ENCODE measurements at places on chromosomes 5 and 9.

- DNase-seq = no peak
Observed at GRCh38 chr5:125289606-125290005, 543.2 kb upstream of the ZNF608 start.

DNA sequence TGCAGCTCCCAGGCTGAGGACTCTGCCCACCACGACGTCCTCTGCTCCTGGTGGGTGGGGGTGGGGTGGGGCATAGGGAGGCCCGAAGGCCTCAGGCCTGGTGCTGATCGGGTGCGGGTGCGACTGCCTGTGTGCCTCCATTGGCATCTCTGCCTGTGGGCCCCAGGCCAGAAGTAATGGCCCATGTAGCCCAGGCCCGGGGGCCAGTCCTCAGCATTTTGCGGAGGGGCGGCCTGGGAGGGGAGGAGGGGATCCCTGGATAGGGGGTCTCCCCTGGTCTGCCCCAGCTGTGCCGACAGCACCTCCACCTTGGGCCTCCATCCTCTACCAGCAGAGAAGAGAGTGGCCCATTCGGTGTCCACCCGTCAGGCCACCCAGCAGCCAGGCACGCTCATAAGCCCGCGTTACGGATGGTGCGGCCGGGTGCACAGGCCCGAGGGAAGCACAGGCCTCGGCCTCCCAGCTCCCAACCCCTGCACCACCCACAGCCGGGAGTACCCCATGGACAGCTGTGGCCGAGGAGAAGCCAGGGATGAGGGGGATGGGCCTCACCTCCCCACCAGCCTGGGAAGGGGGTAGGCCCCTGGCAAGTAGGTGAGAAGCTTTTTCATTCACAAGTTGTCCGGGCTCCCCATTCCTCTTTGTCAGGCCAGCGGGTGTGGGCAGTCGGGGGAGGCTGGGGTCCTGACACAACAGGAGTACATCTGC, 1.8 kb upstream of the NOTCH1 start:
- no peak for DNase-seq

DNA sequence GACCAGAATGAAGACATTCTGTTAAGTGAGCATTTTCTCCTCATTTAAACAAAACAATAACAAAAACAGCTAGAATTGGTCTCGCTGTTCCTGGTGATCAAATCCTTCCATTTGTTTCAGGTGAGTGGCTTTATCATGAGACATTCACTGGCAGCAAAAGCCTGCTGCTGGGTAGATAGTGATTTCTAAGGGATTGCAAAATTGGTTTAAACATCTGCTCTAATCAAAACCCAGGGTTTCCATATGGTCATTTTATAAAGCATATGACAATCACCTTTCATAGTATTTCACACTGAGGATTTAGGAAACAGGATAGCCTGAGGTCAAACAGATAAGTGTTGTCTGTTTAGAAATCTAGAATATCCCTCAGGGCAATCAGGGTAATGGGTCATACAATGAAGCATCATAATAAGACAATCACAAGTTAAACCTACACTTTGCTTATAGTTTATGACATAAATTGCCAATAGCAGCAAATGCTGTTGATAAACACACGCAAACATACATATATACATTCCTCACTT, 769.6 kb upstream of the C9orf72 start:
- no peak for DNase-seq

DNA sequence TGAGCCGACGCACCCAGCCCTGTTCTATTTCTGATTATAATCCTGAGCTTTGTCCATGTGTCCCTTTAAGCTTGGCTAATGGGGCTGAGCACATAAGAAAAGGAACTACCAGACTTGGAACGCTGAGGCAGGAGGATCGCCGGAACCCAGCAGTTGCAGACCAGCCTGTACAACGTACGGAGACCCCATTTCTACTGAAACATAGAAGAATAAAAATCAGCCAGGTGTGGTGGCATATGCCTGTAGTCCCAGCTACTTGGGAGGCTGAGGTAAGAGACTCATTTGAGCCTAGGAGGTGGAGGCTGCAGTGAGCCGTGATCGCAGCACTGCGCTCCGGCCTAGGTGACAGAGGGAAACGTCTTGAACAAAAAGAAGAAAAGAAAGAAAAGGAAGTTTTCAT, 22.3 kb downstream of the TRIM7 start:
- no peak for DNase-seq

DNA sequence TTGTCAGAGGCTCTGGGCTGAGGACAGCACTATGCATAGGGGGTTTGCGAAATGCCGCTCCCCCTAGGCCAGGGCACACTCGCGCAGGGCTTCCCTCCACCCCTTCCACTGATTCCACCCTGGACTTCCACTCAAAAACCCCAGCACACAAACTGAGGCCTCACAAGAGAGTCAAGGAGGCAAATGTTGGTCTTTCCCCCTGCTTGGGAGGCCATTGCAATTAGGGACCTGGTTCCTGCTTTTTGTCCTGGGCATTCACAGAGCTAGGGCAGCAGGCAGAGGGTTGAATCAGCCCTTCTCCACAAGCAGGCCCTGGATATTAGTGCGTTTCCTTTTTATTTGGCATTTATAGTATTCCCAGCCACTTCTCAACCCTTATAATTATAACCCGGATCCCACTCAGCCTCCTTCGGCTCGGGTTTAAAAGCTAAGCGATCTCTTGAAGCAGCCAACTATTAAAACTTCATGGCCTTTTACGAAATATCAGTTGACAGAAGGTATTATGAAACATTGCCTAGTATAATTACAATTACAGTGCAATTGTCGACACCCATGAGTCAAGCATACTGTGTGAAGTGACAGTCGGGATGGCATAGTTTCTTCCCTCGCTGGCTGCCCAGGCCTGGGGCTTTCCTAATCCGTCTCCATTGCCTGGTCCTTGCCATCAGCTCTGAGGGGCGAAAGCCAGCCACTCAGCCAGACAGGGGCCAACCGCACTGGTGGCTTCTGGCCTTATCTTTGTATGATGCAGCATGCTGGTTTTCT, 285.5 kb upstream of the MAP3K1 start:
- no peak for DNase-seq

DNA sequence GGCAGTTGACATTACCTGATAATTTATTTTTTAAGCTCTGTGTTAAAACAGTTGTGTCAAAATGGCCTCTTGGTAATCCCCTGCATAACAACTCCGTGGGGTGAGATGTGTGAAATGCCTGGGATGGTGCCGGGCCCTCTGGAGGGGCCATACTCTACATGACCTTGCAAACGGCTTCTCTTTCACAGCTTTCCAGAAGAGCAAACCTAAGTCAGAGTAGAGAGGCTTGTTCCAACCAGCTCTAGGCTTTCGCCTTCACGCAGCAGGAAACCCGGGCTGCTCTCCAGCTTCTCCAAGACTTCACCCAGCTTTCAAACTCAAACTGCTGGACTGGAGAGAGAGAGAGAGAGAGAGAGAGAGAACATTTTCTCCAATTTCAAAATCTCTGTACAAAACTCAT, 120.1 kb downstream of the SNX18 start:
- peak; percentile 19 for DNase-seq

DNA sequence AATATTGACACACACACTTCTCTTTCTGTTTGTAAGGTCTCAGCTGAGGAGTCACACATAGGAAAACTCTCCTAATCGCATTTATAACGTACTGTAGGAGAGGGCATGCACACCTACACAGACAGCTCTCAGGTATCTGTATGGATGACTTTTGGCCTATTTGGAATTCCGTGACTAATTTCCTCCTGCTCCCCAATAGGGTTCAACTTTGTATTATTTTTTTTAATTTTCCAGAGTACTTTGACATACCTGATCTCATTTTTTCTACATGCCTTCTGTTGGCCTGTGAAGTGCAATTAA, 195.9 kb downstream of the ARHGAP26 start:
- DNase-seq = no peak

- no peak for DNase-seq
Observed at GRCh38 chr5:74248576-74248975, 392.0 kb downstream of the ENC1 start.

- DNase-seq = no peak
Observed at GRCh38 chr5:156475182-156476157, 148.5 kb downstream of the SGCD start.

DNA sequence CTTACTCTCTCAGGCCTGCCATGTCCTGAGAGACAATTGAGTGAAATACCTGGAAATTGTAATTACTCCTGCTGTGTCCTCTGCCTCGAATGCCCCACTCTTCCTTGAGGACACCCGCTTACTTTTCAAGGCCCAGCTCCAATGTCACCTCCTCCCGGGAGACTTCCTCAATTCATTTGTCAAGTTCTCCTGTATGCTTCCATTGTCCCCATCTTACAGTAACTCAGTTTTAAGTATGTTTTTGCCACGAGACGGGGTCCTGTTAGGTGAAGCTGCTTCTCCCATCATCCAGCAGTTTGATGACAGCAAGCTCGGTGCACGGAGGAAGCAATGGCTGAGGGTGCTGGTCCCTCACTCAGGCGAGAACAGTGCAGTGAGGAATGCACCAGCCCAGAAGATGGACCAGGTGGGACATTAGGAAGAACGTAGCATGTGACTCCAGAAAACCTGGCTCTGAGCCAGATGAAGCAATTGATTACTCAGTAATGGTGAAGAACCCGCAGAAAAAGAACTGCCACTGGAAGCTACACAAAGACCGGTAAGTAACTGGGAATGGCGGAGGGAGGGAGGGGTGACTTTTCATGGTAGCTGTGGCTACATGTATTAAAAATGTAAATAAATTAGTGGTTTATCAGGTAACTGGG, 274.8 kb downstream of the DENND1A start:
- no peak for DNase-seq

DNA sequence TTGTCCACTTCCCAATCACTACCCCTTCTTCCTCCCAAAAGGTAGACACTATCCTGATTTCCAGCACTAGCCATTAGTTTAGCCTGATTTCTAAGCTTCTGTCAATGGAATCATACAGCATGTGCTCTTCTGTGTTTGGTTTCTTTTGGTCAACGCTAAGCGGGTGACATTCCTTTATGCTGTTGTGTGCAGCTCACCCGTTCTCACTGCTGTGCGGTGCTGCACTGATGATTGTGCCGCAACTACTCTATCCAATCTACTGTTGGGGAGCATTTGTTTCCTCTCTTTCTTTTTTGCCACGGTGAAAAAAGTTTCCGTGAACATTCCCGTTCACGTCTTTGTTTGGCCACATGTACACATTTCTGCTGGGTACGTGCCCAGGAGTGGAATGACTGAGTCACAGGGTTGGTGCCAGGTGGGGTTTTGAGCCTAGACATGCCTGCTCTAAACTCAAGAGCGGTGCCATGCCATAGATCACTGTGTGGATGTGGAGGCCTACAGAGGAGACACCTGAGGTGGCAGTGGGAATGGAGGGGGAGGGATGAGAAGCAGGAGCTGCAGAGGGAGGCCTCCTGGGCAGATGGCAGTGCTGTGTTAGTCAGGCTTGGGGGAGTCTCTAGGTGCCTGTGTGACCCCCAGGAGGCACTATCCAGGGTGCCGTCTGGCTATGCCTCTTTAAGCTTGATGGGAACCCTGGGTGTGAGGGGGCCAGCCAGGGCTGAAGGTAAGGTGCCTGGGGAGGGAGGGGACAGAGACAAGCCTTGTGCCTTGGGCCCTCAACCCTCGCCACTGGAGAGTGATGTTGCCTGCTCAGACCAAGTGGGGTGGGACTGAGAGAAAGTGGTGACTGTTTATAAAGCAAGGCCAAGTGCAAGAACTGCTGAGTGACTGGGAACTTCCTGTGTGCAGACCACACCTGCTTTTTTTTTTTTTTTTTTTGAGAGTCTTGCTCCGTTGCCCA, 11.4 kb upstream of the ANKRD33B start:
- DNase-seq = no peak

- no peak for DNase-seq
Observed at GRCh38 chr9:6384732-6385131, 28.3 kb upstream of the UHRF2 start.

DNA sequence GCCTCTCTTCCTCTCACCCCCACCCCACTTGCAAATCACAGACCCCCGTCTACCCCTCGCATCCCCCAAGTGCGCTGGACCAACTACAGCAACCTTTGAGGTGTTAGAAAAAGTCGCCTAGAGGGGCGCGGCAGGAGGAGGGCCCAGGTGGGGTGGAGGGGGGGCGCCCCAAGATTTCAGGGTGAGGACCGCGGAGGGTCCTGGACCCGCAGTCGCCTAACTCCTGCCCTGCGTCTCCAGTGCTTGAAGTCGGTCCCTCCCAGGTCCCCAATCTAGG, 379 bp upstream of the EGFLAM start:
- DNase-seq = no peak

DNA sequence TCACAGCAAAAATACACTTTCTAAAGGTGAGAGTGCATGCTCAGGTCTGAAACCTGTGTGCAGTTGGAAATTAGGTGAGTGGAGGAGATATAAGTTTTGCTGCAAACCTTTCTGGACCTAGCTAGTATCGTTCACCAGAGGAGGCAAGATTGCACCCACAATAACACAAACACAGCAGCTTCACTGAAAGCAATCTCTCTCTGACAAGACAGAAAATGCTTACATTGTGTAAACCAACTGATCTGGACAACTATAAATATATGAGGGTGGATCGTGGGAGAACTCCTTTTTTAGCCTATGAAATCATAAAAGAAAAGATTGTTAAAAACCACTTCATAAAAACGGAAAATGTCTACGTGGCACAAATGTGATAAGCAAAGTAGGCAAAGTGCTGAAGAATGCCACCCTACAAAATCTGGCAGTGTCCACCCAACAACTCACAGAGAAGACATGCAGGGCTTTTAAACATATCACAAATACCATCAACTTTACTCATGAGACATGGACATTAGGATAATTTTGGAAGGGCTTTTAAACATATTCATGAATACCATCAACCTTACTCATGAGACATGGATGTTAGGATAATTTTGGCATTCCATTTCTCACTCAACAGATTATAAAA, 134.3 kb downstream of the CDH18 start:
- DNase-seq = no peak

- no peak for DNase-seq
Observed at GRCh38 chr5:152405145-152405544, at the start of gene NMUR2. NMUR2 (minus strand) TSS chr5:152405279; CDS start chr5:152405113, 166 bp downstream.

DNA sequence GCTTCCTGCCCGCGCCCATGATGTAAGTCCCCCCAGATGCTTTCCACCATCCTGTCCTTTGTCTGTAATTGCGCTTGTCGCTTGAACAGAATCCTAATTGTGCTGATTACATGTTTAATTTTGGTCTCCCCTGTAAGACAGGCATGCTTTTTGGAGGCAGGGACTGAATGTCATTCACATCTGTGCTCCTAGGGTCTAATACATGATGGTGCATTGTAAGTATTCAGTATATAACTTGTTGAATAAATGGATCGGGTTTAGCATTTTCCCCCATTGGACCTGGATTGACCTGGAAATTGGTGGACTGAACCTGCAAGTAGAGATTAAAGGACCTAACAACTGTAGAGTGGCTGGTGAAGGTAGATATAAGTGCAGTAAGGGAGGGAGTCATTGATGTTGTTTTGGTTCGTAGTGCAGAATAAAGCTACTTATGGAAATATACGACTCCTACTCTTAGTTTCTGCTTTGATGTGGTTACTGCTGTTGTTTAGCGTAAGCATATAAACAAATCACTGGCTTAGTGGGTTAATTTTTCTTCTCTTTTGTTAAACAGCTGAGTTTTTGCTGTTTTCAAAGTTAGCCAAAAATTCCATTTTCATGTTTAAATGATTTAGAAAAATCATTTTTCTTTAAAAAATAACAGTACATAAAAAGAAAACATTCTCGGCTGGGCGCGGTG, 57.3 kb downstream of the TRIO start:
- DNase-seq = no peak

Measured in CD8-positive, alpha-beta T cell (primary cell).